ENCODE measurements at places on chromosomes 4 and X.
A peak's percentile ranks its signal among the peaks of the same experiment; 100 is the strongest.

- H3K4me3 ChIP-seq, result no peak overlapping the region
- DNase-seq, result no peak
- no peaks in the 10 kb centered on the region for H3K27me3 ChIP-seq
These were observed 75.9 kb downstream of the FIP1L1 start for GRCh38 chr4:53453385-53453784.

DNA sequence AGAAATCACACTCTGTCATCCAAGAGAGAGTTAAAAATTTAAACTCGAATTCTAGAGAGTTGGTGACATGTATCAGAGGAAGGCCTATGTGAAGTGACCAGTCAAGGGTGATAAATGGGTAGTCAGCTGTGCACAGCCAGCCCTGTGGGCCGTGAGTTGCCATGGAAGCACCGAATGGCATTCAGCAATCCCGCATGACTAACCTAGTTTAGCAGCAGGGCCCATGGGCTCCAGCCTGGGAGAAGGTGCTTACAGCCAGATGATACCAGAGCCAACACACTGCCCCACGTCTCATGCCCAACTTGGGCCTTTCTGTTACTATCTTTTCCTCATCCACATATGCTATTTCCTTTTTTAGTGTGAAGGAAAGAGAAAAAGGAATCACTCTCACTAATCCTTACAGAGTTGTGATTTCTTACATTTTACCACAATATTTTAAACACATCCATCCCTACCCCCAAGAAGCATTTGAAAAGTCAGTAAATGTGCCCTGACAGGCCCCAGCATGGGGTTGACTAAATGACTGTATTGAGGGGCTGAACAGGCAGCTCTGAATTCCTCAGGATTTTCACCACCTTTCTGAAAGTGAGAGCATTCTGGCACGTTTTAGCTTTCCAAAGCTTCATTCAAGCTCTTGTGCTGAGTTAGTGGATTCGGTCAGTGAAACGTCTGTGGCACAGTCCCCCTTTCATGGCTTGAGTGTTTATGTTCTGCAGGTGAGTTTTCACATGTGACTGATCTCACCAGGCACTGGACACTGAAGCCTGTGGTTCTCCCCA, 104.2 kb downstream of the AFF1 start:
- no peak for DNase-seq
- H3K36me3 ChIP-seq, result no peaks in the 10 kb centered on the region
- peaks cover 11% of the 10 kb centered on the region for H3K4me1 ChIP-seq

DNA sequence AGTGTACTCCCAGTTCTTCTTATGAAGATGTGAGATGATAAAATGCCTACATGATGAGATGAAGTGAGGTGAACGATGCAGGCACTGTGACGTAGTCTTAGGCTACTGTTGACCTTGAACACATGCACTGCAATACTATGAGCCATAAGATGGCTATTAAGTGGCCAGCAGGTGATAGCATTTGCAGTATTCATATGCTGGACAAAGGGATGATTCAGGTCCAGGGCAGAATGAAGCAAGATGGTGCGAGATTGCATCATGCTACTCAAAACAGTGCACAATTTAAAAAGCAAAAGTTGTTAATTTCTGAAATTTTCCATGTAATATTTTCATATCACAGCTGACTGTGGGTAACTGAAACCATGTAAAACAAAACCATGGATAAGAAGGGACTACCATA, 781.4 kb downstream of the PCDH18 start:
- H3K36me3 ChIP-seq, result no peaks in the 10 kb centered on the region
- no peak for DNase-seq
- no peaks in the 10 kb centered on the region for H3K4me1 ChIP-seq
- no peaks in the 10 kb centered on the region for H3K27me3 ChIP-seq

DNA sequence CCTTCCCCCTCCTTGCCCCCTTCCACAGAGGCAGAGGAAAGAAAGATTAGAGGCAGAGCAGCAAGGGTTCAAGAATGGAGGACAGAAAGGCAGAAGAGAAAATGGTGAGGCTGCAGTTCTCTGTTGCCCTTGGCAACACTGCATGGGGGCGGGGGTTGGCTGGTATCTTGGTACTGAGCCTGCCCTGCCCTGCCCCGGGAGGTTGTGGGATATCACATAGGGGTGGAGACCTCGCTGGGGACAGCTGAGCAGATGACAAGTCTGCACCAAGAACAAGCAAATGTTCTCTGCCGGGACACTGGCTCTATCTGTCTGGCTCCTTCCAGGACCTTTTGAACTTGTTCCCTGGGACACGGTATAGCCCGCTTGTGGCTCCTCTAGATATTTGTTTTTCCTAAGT, 39.8 kb downstream of the NHS start:
- no peak overlapping the region for H3K4me3 ChIP-seq
- no peaks in the 10 kb centered on the region for H3K36me3 ChIP-seq
- H3K27ac ChIP-seq, result no peak overlapping the region
- DNase-seq, result no peak
- no peaks in the 10 kb centered on the region for H3K4me1 ChIP-seq

DNA sequence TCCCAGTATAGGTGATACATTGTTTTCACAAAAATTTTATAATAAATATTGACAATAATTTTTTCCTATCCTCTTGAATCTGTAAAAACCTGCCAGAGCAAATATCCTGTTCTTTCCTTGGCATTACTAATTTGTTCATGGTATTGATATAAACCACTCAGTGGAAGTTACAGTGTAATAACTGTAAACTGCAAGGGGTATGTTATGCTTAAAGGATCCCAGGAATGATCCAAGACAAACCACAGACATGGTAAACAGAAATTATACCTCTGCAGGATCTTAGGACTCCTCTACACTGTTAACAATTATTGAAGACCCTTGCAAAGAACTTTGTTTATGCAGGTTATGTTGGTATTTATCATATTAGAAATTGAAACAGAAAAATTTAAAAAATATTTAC, 17.7 kb upstream of the MAD2L1 start:
- no peak overlapping the region for H3K27ac ChIP-seq
- peaks cover 10% of the 10 kb centered on the region for H3K27me3 ChIP-seq
- DNase-seq, result no peak
- no peaks in the 10 kb centered on the region for H3K4me1 ChIP-seq

DNA sequence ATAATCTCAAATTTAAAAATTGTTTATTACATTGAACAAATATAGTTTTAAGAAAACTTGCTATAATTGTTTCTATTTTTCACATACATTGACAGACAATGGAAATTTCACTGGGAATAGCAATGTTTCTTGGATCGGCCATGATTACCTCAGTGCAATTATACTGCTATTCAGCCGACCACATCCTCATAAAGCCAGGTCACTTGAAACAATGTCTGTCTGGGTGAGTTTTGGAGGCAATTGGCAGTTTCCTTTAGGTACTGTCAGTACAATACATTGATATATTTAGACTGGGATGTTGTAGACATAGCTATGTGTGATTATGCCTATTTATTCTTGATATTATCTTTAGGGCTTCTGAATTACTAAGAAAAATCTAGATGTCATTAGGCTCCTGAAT, 89.5 kb upstream of the VEGFC start:
- no peak overlapping the region for H3K4me3 ChIP-seq
- no peak for DNase-seq
- H3K27ac ChIP-seq, result no peak overlapping the region
- H3K27me3 ChIP-seq, result no peaks in the 10 kb centered on the region

DNA sequence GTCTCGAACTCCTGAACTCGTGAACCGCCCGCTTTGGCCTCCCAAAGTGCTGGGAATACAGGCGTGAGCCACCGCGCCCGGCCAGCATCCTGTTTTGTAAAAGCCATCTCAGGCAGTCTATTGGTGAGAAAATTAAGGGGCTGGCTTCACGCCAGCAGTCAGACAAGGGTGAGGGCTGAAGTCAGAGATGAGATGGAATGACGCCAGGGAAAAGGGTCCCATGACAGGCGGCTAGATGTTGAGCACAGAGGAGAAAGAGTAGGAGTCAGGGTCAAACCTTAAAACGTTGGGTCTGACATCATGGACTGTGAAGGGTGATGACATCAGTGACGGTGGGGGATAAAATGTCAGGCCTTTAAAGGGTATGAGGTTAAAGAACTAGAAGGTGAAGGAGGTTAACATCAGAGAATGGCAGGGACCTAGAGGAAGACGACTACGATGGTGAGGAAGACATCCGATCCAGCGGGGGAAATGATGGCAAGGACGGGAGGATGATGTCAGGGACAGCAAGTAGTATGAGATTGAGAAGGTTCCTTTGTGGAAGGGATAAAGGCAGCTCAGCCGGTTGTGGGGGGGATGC, 504 bp upstream of the RBM3 start:
- H3K4me1 ChIP-seq, result peaks cover 23% of the 10 kb centered on the region
- no peaks in the 10 kb centered on the region for H3K27me3 ChIP-seq
- no peak for DNase-seq
- H3K36me3 ChIP-seq, result peaks cover 37% of the 10 kb centered on the region

DNA sequence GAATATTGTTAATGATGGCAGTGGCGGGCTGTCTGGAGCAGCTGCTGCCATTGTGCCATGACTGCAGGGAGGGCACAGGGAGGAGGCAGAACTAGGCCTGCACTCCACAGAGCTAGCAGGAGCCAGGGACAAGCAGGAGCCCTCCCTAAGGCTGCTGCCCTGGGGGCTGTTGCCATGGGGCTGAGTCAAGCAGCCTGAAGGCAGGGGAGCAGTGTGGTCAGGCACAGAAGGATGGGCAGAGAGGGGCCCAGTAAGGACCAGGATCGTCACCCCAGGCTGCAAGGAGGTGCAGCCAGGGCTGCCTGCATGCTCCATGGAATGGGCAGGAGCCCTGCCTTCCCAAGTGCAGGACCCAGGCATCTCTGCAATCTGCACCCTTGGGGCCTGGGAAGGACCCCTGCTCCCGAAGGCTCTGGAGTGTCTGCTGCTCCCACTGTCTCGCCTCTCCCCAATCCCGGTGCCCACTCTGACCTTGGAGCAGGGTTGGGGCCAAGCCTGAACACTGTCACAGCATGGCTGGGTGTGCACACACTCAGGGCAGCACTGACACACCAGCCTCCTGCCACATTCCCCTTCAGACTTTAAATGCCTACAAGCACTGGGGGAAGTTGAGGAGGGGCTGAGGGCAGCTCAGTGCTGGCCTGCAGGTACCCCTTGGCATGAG, 98.3 kb upstream of the GALNTL6 start:
- H3K36me3 ChIP-seq, result no peaks in the 10 kb centered on the region
- DNase-seq, result no peak
- H3K4me3 ChIP-seq, result no peak overlapping the region
- no peak overlapping the region for H3K27ac ChIP-seq
- H3K4me1 ChIP-seq, result no peaks in the 10 kb centered on the region

DNA sequence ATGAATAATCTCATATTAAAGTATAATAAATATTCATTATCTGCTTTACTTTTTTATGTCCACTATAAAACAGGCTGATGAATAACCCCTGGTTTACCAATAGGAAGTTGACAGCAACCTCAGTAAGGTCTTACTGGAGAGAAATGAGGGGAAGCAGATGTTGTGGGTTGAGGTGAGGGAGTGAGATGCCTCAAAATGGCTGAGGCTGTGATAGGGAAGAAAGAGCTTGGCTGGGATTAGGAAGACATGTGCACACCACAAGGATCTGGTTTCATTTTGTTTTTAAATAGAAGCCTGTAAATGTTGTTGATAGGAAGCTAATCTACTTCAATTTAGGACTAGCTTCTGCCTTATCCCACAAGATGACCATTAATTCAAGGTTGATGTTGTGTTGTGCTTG, 14.4 kb upstream of the CYBB start:
- peak; percentile 66 for DNase-seq
- no peaks in the 10 kb centered on the region for H3K27me3 ChIP-seq
- peak overlapping the region; percentile 90 for H3K27ac ChIP-seq
- H3K36me3 ChIP-seq, result no peaks in the 10 kb centered on the region

DNA sequence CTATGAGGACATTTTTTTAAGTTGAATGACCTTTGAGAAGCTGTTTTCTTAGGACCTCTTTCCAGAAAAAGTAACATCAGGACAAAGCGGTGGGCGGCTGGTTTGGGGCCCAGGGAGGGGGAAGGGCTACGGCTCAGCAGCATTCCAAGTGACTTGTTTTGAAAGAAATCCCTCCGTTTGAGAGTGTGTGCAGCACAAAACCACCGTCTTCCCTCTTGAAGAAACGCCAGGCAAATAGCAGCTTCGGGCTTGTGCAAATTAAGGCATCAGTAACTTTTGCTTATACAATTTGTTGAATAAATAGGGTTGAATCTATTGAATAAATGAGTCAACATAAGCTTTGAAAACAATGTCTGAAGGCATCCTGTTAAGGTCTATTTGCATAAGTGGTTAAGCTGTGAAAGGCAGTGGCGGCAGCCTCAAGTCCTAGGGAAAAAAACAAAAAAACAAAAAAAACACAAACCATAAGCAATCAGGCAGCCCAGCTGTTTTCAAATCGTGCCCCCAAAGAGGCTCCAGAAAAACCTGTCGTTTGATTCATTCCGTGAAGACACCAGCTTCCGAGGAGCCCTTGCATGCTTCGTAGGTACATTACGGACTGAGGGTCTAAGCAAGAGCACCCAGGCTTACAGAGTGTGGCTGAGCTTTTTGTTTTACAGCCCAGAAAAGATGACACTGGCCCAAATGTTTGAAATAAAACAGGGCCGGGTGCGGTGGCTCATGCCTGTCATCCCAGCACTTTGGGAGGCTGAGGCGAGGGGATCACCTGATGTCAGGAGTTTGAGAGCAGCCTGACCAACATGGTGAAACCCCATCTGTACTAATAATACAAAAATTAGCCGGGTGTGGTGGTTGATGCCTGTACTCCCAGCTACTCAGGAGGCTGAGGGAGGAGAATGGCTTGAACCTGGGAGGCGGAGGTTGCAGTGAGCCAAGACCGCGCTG, 103.7 kb downstream of the CRLF2 start:
- no peak for DNase-seq
- H3K27me3 ChIP-seq, result no peaks in the 10 kb centered on the region
- no peak overlapping the region for H3K27ac ChIP-seq
- no peaks in the 10 kb centered on the region for H3K36me3 ChIP-seq
- no peaks in the 10 kb centered on the region for H3K4me1 ChIP-seq
- no peak overlapping the region for H3K4me3 ChIP-seq

DNA sequence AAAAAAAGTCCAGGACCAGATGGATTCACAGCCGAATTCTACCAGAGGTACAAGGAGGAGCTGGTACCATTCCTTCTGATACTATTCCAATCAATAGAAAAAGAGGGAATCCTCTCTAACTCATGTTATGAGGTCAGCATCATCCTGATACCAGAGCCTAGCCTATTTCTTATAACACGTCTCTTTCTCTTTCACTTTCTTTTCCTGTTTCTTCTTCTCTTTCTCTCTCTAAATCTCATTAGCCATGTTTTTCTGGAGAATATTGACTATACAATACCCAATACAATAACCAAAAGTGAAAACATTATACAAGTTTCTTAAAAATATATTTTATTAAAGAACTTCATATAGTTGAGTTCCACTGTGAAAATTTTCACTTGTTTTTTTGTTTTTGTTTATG, 1154.9 kb upstream of the PCDH7 start:
- no peak overlapping the region for H3K27ac ChIP-seq
- H3K27me3 ChIP-seq, result no peaks in the 10 kb centered on the region
- H3K36me3 ChIP-seq, result no peaks in the 10 kb centered on the region
- no peak overlapping the region for H3K4me3 ChIP-seq
- no peaks in the 10 kb centered on the region for H3K4me1 ChIP-seq

Data from DND-41 (cell line).